Stimulated activated CD8-positive, alpha-beta memory T cell treated with anti-CD3 and anti-CD28 coated beads, Interleukin-2, amount 100 ng/mL, for 1 hour (primary cell): ENCODE measurements at places on chromosomes 7 and 10.

DNA sequence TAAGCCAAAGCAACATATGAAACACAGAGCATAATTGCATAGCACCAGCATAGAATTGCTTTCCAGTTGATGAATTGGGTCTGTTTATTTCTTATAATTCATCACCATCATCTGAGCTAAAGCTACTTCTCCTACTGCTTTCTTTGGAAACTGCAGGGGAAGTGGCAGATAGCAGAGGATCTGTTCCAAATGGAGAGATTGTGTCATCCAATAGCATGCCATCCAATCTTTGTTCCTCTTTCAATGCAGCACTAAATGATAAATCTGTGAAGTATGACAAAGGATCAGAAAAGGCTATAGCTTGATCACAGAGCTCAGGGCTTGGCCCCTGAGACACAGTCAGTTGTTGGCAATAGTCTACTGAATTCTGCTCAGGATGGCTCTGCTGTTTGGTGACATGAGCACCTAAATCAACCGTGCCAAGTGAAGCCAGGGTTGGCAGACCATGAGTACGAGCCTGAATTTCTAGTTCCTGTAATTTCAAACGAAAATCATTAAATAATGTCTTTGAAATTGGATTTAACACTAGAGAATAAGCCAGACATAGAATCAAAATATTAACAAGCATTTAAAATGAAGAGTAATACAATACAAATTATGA is 90.0 kb downstream of the TFEC start:
- DNase-seq: no peak

GRCh38 chr10:6995831-6996230 is 415.0 kb downstream of the SFMBT2 start:
- DNase-seq: no peak

- DNase-seq: no peak
Measured at GRCh38 chr7:112266141-112266540, 59.6 kb downstream of the ZNF277 start.

GRCh38 chr10:99537086-99537988 is 4.6 kb downstream of the NKX2-3 start:
- DNase-seq: no peak

DNA sequence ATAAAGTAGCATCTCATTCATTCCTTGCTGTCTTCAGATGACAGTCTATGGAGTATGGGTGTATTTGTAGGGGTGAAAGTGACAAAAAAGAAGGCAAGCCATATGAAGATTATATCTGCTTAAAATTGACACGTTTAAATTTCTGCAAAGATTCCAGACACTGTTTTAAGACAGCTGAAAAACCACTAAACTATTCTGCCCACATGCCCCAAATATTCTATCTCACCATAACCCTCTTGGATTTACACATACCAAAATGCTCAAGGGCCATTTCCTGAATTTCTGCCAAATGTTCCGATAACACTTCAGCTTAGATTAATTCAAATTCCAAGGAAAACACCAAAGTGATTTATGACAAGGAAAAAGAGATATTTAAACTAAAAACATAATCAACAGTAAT is 99.9 kb upstream of the IL6 start:
- DNase-seq: no peak
